ENCODE measurements at places on chromosomes 1 and 21. TPM values are rescaled to one million over a fixed set of nuclear protein-coding genes. Genes with fewer than 3 reads are reported as not detected.

LENEP gene
- total RNA-seq, result not detected

FCRLB gene
- total RNA-seq, result 0.74 TPM

MAN1C1 gene
- total RNA-seq, result 29.4 TPM

PLXNA2 gene
- 40.6 TPM for total RNA-seq

CA6 gene
- total RNA-seq, result not detected

KCNE2 gene
- not detected for total RNA-seq

VSIG8 gene
- 0.19 TPM for total RNA-seq

CHI3L2 gene
- 23.4 TPM for total RNA-seq

IFI44L gene
- total RNA-seq, result 9.9 TPM

SIM2 gene
- not detected for total RNA-seq

DCDC2B gene
- not detected for total RNA-seq

PTTG1IP gene
- 246 TPM for total RNA-seq

ARHGEF19 gene
- total RNA-seq, result 4.7 TPM

ARHGAP29 gene
- total RNA-seq, result 51.3 TPM

FAM151A gene
- not detected for total RNA-seq

COL24A1 gene
- total RNA-seq, result 0.38 TPM

Data from posterior vena cava (tissue), 2 donors.